ENCODE measurements at places on chromosomes 11 and 22.

- DNase-seq: no peak
Observed at GRCh38 chr11:61895046-61895717, 3.8 kb upstream of the FADS3 start.

DNA sequence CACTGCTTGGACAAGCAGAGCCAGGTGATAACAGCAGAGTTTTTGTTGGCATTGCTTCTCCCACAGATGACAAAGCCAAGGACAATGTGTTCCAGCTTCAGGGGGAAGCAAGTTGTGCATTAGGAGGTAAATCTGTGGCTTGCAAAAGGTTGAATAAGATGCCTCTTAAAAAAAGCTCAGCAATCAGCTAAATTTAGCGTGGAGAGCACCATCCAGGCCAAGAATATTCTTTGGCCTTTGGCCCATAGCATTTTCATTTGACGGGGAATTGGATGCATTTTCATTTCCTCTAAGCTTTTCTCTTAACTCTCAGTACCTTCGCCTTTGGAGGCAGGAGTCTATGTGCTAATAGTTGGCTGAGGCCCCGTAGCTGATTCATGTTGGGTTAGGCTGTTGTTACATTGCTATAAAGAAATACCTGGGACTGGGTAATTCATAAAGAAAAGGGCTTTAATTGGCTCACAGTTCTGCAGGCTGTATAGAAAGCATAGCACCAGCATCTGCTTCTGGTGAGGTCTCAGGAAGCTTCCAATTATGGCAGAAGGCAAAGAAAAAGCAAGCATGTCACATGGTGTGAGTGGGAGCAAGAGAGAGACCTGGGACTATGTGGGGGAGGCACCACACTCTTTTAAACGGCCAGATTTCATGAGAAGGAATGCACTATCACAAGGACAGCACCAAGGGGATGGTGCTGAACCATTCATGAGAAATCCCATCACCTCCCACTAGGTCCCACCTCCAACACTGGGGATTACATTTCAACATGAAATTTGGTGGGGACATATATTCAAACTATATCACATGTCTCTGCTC is 350.1 kb upstream of the C11orf87 start:
- DNase-seq: peak; percentile 83

DNA sequence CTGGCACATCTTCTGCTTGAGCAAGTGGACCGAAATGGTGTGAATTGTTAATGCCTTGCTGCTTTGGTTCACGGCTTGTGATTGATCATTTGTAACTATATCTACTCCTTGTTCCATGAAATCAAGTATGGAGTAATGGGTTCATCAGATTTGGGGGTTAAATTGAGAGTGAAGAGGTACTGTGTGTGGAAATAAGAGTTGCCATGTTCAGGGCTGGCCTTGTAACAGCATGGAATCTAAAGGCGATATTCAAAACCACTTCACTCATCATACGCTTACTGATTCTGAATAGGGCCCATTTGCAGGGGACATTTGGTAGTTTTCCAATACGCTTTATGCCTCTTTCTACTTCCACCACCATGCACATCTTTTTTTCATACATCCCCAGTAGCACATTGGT is 122.2 kb downstream of the DCDC1 start:
- DNase-seq: no peak

GRCh38 chr11:110471371-110471770 is 41.6 kb downstream of the FDX1 start:
- DNase-seq: peak; percentile 76

- DNase-seq: peak; percentile 18
Observed at GRCh38 chr11:95279921-95280868, 49.2 kb upstream of the SESN3 start.
